ENCODE measurements at places on chromosomes 2 and 18.

GRCh38 chr2:14572633-14573032, 59.9 kb upstream of the LRATD1 start:
- no peak for DNase-seq

GRCh38 chr2:98896416-98896815, 39.6 kb downstream of the CRACDL start:
- DNase-seq = no peak

GRCh38 chr2:129758784-129759471, 220.5 kb upstream of the RAB6C start:
- DNase-seq = no peak

GRCh38 chr2:100981011-100981410, 21.1 kb upstream of the RPL31 start:
- no peak for DNase-seq

DNA sequence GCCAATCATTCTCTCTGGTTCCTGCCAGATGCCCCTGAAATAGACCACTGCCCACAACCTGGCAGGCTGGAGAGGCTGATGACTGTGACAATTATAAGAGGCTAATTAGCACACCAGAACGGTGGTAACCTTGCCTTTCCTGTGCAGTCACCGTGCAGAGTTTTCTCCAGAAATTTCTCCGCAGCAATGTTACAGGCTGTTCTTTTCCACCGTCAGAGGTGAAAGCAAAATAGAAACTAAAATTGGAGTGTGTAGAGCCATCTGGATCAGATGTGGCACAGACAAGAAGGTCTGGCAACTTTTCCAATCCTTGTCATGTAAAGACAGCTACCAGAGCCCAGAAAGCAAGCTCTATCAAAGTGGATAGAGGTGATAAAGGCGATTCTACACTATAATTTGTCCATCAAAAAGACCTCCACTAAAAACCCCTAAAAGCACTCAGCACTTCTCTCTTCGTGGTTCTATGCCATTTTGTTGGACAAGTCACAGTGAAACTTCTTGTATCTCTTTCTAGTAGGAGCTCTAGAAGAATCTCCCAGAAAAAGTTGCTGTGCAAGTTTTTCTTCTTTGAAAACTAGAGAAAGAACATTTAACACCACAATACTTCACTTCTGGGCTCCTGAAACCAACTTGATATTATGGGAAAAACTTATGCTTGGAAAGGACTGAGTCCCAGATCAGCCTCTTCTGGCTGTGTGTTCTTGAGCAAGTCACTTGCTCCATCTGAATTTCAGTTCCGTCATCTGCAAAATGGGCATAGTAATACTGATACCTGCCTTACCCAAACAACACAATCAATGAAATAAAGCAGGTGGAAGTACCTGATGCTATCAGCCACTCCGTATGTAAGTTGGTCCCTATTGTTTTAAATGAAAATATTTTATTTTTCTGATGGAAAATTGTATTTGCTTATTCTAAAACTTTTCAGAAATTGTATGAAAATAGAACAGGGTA, 295.6 kb upstream of the DLGAP1 start:
- peak; percentile 73 for DNase-seq

DNA sequence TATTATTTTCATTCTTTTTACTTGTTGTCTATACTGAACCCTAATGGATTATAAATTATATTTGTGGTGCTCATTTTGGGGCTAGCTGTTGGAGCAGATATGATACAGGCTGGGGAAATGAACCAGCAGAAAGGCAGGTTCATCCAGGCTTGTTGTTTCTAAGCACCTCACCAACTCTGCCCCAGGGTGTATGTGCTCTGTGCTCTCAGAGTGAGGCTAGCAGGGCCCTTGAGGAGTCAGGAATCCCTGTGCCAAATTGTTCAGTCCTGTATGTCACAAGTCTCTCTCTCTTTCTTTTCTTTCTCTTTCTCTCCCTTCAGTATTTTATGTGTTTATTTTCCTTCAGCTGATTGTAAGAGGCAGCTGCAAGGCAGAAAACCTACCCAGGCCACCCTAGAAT, 181.1 kb upstream of the DPP10 start:
- DNase-seq = no peak

DNA sequence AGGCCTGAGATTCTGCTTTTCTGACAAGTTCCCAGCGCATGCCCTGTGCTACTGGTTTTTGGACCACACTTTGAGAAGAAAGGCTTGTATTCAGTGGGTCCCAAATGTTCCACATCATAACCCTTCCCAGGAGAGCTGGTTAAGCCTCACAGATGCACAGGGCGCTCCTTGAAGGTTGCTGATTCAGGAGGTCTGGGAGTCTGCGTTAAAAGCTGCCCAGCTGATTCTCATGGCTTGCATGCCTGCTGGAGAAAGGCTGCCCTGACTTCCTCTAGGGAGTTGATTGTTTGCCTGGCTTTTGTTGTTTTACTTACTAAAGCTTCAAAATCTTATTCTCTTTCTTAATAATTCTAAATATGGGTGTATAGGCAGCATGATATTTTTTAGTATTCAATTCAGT, 20.7 kb downstream of the CRYGD start:
- no peak for DNase-seq

- DNase-seq = no peak
Observed at GRCh38 chr2:212276813-212277212, 261.8 kb downstream of the ERBB4 start.

DNA sequence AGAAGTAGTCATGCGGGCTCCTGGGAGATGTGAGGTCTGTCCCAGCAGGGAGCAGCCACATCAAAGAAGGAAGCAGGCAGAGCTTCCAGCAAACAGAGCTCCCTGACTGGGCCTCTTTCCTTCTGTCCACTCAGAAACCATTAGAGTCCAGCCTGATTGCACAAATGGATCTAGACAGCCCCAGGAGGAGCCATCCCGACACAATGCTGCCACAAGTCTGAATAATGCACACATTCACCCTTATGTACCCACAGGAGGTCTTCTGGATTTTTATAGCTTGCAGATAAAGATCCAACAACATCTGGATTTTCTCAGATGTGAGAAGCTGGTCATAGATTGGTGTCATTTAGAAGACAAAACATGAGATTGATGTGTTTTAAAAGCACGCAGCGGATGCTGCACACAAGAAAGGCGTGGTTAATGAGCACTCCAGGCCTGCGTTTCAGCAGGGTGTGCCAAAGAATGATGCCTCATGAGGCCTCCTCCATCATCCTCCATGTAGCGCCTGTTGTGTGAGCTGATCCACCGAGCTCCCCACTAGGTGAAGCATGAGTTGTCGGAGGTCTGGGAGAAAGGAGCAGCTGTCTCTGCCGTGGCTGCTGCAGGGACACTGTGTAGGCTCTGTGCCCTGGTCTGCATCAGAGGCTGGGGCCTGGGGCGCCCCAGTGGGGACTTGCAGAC, 60.6 kb downstream of the MTCL1 start:
- DNase-seq = peak; percentile 49

GRCh38 chr2:240477916-240478315, 42.5 kb downstream of the GPC1 start:
- no peak for DNase-seq

GRCh38 chr2:191625016-191625415, 52.9 kb upstream of the NABP1 start:
- DNase-seq = no peak

DNA sequence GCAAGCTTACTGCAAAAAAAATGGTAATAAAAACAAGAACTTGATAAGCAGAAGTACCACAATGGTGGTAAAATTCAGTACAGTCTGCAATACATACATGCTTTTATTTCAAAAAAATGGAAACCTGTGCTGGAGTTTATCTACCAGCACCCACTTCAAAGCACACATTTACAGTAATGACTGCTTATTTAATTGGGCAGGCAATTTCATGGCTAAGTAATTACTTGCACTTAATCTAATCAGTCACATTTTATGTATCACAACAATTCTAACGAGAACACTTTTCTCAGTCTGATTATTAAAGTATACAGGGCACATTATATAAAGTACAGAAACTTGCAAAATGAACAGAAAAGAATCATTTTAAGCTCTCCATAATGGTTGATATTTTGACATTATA, 5.2 kb downstream of the APCDD1 start:
- no peak for DNase-seq

- DNase-seq = no peak
Observed at GRCh38 chr18:42113529-42114191, 158.6 kb downstream of the PIK3C3 start.

DNA sequence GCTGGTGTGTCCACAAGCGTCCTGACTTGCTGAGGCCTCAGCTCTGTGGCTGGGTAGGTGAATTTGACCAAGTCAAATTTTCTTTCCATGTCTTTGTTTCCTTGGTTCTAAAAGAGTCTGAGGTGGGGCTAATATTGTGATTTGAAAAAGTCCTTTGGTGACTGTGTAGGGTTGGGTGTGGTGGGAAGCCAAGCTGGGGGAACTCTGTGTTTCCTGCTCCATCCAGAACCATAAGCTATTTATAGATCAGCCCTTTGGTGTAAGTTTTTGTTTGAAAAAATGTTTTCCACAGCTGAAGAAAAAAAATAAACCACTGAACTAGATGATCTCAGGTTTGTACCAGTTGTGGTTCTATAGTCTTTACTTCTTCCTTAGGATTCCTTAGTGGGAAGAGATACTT, 462.7 kb downstream of the TGIF1 start:
- no peak for DNase-seq

DNA sequence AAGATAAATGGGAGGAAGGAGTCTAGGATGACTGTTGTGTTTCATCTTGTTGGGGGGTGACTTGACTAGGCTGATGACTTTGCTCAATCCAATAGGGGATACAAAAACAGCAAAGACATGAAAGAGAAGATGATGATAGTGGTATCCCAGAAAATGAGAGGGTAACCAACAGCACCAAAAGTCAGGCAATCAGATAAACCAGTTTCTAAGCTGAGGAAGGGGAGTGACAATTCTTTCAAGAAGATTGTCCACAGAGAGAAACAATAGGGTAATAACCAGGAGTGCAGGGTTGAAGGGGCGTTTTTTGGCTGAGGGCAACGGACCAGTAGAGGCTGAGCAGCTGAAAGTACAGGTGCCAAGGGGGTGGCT, 7.7 kb upstream of the KCMF1 start:
- DNase-seq = no peak

DNA sequence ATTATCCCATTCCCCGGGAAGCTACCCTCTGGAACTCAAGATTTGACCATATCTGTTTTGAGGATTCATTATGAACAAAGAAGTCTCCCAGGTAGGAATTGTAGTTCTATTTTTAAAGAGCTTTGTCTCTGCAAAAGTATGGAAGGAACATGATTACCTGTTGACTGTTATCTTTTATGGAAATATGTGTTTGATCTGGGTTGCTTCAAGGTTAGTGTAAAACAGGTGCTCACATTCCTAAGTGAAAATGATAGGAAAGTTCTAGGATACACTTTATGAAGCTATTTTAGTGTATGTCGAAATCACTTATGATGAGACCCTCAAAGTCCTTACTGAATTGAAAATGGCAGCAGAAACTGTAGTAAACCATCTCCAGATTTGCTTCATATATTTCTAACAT, 149.2 kb downstream of the PTRHD1 start:
- no peak for DNase-seq

GRCh38 chr2:120861576-120862191, 126.0 kb downstream of the GLI2 start:
- DNase-seq = no peak

GRCh38 chr2:17762451-17762850, 8.5 kb downstream of the GEN1 start:
- DNase-seq = no peak

DNA sequence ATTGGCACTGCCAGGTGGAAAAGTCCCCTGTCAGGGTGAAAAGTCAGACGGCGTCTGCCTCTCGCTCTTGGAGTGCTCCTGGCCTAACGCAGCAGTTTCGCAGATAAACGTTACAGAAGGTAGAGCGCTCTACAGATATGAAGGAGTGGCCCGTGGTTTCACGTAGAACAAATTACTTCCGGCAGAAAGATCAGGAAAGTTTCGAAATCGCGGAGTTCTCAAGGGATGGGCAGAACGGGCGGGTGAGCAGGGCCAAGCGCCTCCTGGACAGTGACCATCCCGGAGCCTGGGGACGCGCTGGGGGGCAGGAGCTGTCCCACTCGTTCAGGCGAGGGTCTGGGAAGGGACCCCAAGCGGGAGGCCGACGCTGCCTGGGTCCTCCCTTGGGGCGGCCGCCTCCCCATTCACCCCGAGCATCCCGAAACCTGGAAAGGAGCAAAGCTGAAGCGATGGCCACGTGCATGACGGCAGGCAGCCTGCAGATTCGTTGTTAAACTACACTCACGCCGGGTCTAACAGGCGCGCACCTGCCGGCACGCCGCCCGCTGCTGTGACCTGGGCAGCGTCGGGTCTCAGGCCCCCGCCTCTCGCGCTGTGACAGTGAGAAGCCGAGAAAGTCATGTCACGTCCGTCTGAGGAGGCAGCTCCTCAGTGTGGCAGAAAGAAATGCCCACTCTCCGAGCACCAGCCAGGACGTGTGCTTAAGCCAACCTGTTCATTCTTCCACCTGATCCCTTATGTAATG, 122.9 kb upstream of the SALL3 start:
- no peak for DNase-seq

DNA sequence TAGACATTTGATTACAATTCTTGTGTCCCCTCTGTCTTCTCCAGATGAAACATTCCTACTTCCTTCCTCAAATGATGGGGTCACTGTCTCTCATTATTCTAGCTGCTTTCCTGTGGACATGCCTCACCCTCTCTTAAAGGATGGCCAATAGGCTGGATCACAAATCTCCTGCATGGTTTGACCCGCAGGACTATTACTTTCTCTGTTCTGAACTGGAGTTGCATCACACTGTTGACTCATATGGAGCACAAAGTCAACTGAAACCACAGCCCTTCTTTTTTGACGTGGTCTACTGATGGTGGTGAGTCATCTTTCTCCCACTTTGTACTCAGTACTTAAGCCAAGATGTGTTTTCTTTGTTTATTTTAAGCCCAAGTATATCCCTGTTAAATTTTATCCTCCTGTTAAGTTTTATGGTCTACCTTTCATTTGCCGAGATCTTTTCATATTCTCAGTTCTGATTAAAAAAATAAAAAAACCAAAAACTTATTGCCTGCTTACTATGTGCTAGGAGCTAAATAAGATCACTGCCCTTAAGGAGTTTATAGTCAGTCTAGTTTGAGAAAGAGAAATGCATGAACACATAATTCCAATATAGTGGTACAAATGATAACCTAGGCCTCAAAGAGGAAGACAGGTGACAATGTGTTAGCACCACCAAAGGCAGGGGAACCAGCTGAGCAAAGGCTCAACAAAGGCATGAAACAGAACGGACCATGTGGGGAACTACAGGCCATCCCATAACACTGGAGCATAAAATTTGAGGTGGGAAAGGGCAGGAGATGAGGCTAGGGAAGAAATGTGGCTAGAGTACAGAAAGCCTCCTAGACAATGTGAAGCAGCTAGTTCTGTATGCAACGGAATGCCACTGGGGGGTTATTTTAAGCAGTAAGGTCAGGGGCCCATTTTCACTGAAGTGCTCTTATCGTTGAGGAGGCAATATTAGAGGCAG, 67.6 kb upstream of the ZFP36L2 start:
- DNase-seq = no peak

- no peak for DNase-seq
Observed at GRCh38 chr2:4122726-4123125, 419.4 kb downstream of the DCDC2C start.

GRCh38 chr18:49728542-49728941, 84.8 kb downstream of the ACAA2 start:
- no peak for DNase-seq
